Activated T-cell treated with anti-CD3 and anti-CD28 coated beads for 4 hours (primary cell): ENCODE measurements at places on chromosomes 4 and X.

DNA sequence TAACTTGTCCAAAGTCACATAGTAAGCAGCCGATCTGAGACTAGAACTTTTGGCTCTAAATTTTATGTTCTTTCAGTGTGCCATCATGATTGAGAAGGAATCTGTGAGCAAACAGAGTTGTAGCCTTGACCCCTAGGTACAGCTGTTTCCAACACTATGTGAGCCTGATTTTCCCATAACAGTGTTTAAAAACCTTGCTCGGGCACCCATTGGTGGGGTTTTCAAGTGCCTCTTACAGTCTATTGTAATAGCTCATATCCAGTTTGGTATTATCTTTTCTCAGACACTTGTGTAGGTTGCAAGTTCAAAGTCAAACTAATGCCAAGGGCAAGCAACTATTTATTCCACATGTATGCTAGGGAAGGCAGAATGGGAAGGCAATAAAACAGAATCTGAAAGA is 467.9 kb downstream of the INPP4B start:
- no peak for DNase-seq

DNA sequence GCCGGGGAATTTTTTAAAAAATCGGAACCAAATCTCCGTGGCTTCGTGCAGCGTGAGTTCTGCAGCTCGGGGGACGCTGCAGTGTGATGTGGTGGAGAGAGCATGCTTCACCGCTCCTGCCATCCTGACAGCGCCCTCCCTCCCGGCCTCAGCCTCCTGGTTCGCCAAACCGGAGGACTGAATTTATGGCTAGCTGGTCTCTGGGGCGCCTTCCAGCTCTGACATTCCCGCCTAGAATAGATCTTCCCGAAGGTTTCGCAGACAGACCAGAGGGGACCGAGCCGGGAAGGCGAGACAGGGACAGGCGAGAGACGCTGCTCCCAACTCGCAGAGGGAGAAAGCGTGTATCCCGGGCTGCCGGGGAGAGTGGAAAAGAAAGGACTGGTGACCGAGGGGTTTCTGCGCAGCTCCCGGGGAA is 25.9 kb downstream of the HOPX start:
- no peak for DNase-seq

GRCh38 chrX:53483838-53484405 is 49.8 kb upstream of the HSD17B10 start:
- no peak for DNase-seq

- DNase-seq: no peak
Observed at GRCh38 chrX:12610079-12610478, 181.1 kb upstream of the PRPS2 start.

DNA sequence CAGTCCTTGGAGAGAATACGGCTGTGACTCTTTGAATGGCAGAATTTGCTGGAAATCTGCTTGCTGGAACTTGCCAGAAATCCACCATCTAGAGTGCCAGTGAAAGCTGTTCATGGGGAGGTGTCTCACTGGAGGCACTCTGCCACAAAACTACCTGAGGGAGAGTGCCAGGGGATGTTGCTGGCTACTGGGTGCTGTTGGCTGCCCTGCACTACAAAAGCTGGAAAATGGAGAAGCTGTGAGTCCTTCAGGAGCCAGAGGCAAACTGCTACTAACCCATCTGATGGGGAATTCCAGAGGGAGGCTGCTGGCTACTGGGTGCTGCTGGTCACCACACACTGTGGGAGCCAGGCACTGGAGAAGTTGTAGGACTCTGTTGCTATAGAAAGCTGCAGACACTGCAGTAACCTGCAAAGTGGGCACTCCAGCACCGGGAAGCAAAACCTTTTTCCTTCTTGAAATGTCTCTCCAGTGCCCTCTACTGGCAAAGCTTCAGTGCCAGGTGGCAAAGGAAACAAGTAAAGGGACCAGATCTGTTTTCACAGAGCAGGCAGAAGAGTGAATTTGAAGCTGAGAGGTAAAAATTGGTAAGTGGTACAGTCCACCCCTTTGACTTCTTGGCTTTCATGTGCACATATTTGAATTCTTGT is 47.8 kb upstream of the HSD17B10 start:
- DNase-seq: peak; percentile 9

- DNase-seq: no peak
Observed at GRCh38 chr4:53043055-53043454, 180.9 kb downstream of the RASL11B start.

- DNase-seq: no peak
Observed at GRCh38 chr4:158778156-158778711, 9.4 kb downstream of the FNIP2 start.

DNA sequence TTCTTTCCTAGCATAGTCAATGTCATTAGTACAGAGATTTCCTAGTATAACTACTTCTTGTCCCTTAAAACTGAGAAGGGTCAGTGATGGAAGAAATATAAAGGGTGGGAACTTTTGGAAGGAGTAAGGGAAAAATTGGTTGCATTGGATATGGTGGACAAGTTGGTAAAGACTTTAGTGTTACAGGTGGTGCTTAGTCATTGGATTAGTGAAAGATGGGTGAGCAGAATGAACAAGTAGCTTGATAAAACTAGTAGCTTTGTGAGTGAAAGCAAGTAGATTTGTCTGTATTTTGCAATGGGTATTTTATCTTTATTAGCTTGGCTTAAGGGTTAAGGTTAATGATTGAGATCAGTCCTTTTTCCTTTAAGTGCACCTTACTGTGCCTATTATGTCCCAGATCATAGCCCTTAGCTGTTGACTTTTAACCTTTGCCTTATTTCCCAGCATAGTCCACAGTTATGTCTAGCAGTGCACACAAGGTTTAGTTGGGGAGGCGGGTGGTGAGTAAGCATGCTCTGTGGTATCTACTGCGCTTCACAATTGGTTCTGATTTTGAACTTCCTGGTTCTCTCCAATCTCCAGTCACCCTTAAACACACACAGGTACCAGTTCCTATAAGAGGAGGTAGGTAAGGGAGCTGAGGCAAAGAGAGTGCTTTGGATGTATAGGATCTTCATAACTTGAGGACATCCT is 9.5 kb downstream of the WDR44 start:
- DNase-seq: no peak
